Stimulated activated CD4-positive, alpha-beta T cell treated with anti-CD3 and anti-CD28 coated beads, Interleukin-2, amount 100 ng/mL, for 48 hours (primary cell): ENCODE measurements at places on chromosomes 5 and 9.

DNA sequence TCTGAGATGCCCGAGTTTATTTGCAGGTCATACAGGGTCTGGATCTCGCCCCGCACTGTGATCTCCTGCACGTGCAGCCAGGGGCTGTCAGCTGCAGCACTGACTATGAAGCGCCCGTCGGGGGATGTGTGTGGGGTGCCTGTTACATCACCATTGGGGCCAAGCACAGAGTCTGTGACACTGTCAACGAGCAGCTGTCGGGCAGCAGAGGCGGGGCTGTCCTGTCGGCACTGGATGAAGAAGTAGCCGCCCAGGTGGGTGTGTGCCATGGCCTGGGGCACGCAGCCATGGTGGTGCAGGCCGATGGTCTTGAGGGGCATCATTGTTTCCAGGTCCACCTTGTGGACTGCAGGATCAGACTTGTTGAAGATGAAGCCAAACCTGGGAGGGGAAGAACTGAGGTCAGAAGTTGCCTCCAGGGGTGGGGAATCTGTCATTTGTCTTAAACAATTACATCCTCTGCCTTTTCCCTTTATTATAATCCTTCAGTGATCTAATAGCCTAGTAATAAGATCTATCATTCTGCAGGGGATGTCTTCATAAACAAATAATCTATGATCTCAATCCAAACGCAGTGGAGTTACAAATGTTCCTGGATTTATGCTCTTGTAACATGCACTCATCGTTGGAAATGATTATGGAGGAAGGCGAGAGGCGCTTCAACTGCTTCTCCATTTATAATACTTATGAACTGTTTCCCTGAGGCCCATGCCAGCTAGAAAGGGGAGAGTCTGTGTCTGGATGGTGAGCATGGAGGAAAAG is 147.8 kb downstream of the HSPA4 start:
- DNase-seq: no peak

- DNase-seq: no peak
Observed at GRCh38 chr5:44797841-44798240, 10.9 kb upstream of the MRPS30 start.

GRCh38 chr9:33858423-33858822 is 41.5 kb downstream of the UBE2R2 start:
- no peak for DNase-seq

- DNase-seq: no peak
Observed at GRCh38 chr5:151270599-151270998, 17.6 kb downstream of the GM2A start.

DNA sequence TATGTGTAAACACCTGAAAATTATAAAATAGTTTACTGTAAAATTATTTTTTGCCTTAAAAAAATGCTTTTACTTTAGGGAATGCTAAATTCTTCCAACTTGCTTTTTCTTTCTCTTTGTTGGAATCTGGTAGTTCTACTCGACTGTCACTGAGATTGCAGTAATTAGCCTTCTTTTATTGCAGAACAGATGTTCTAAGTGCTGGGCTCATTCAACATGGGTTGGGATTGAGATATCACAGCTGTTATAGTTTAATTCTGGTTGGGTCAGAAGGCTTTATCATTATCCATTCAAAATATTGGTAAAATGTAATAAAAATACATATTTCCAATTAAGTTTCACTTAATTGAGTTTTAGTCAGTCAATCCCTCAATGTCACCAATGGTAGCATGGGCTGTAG is 686.7 kb downstream of the CDH18 start:
- no peak for DNase-seq

DNA sequence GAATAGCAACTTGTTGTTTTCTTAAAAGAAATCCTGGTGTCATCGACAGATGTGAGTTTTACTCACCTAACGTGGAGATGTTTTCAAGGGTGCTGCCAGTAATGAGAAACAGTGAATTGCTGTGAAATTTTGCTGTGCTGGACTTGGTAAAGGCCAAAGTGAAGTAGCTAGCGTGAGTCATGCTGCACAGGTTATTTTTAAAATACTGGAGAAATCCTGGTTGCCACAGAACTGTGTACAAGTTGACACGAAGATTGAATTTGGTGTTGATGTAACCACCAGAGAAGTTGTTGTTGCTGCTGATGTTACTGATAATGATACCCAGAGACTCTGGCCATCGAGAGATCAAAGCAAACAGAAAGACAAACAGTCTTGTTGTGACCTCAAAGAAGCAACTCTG is 187.9 kb upstream of the NFIL3 start:
- no peak for DNase-seq

DNA sequence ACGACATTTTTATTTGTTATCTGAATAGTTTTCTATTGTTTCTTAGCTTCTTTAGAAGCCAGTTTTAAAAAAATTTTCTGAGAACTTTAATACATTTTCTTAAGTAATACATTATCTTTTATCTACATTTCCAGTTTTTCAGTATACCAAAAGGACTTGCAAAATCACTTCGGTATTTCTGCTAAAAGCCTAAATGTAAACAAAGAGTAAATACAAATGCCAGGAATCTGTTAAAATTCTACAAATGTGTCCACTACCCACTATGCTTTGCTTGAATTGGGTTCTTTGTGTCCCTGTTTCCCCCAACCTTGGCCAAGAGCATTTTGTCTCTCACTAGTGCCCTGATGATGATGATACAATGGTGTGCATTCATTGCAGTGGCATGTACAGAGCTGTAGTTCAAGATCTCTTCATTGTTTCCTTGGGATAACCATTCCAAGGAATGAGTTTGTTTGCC is 611.2 kb downstream of the NR2F1-AS1 start:
- no peak for DNase-seq

GRCh38 chr5:543351-543750 is 19.1 kb upstream of the SLC9A3 start:
- no peak for DNase-seq

DNA sequence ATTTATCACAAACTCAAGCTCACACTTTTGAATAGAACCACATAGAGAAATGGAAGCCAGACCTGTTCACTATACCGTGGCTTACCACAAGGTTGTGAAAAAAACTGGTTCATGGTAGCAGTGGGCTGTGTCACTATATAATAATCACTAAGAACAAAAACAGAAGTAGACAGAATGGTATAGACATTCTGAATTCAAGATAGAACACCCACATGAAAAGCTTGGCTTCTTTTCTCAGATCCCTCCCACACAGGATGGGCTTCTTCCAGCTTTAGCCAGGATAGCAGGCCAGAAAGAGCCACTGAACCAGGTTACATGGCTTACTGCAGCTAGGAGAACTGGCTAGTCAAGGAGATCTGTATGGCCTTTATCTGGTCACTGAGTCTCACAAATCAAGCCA is 6.1 kb upstream of the NRG2 start:
- no peak for DNase-seq

DNA sequence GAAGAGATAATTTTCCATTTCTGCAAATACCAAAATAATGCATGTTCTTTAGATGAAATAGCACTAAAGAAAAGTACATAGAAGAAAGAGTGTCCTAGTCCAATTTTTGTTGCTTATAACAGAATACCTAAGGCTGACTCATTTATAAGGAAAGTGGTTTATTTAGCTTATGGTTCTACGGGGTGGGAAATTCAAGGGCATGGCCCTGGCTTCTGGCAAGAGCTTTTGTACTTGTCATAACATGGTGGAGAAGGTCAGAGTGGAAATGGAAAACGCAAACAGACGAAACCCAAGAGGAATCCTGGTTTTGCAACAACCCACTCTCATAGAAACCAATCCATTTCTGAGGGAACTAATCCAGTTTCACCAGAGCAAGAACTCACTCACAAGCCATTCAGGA is 283.7 kb downstream of the CSNK1G3 start:
- no peak for DNase-seq

DNA sequence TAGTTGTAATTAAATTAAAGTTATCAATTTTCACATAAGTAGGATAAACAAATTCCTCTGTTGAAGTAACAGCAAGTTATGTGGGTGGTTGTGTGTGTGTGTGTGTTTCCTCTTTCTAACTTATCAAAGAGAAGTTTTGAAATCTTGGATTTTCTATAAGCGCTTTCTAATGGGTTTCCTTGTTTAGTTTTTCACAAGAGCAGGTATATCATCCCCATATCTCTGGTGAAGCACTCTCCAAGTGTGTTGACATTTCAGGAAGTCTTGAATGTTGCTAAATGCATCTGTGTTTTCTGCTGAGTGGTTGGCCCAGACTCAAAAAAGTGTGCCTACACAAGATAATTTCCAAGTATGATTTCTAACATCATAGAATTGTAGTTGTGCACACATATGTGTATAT is 43.3 kb downstream of the PRDM6 start:
- no peak for DNase-seq

- no peak for DNase-seq
Observed at GRCh38 chr5:150637245-150638052, 3.0 kb upstream of the SYNPO start.

- no peak for DNase-seq
Observed at GRCh38 chr9:84750152-84750865, 80.8 kb downstream of the NTRK2 start.

- no peak for DNase-seq
Observed at GRCh38 chr9:33162721-33163311, 4.3 kb downstream of the B4GALT1 start.

- DNase-seq: no peak
Observed at GRCh38 chr5:129904667-129905472, 605 bp downstream of the CHSY3 start.

- no peak for DNase-seq
Observed at GRCh38 chr5:108451269-108451668, 69.4 kb upstream of the FBXL17 start.

DNA sequence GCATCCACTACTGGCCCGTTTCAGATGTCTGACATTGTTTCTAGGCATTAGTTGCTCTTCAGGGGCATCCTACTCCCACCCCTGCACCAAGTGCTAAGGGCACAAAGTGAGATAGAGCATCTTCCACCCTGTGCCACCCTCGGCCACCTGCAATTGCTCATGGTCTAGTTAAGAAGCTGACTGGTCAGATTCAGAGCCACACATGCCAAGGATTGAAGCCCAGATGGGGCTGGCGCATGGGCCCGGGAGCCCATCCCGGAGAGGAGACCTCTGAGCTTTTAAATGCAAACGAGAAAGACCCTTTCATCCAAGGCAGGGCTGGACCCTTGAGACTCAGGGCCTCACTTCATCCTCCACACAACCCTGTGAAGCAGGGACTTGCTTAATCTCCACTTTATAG is 28.5 kb downstream of the HRH2 start:
- no peak for DNase-seq

DNA sequence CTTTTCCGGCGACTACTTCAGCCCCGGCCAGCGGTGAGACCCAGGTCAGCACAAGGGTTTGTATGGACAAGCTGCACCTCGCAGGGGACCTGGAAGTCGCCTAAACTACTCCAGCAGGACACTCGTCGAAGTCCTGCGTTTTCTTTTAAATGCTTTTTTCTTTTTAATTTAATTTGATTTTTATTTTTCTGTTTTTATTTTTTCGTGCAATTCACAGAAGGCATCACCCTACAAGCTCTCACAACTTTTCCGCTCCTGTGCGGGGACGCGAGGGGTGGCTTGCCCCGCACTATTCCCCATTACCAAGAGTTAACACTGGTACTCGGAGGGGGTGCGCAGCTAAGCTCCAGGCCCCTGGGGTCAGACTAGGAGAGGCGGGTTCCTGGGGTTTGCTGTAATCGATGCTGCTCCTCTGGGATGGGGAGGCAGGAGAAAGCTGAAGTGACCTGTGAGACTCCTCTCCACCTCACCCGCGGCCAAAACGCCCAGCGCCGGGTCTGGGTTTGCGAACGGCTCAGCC is 1.3 kb downstream of the EDIL3 start:
- DNase-seq: no peak

DNA sequence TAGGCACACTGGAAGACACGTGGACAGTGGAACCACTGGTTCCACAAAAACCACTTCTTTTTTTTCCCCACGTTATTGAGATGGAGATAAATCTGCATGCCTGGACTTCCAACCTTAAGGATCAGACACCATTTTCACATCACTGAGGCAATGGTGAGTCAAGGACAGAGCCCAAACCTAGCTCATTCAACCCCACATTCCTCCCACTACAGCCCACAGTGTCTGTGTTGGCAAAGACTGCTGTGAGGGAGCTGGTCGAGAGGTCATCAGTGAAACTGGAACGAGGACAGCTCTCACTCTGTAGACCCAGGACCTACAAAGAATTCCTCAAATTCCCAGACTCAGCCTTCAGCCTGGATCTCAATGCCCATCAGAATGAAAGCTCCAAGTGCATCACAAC is 74.8 kb downstream of the ABCA1 start:
- DNase-seq: no peak

DNA sequence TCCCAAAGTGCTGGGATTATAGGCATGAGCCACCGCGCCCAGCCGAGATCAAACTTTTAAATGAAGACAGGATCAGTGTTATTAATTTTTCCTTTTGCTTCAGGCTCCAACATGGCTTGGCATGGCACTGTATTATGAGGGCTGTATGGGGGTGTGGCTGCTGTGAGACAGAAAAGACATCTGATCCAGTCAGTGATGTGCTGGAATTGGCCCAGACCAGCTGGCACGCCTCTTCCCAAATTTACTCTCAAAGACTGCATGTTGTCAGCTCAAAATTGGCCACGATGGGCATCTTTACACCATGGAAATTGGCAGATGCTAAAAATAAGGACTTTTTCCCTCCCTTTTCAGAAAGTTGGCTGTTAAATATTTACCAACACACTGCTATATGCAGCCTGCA is 12.1 kb upstream of the COL27A1 start:
- no peak for DNase-seq

GRCh38 chr5:134561871-134562296 is 36.4 kb downstream of the JADE2 start:
- no peak for DNase-seq

- no peak for DNase-seq
Observed at GRCh38 chr5:120239086-120239485, 225.0 kb upstream of the PRR16 start.

- DNase-seq: no peak
Observed at GRCh38 chr9:120066315-120066714, 513.7 kb downstream of the CDK5RAP2 start.
